ENCODE measurements at places on chromosomes 1 and 21. TPM values are rescaled to one million over a fixed set of nuclear protein-coding genes. Genes with fewer than 3 reads are reported as not detected.

WNT9A gene
- polyA plus RNA-seq, result 1.6 TPM

TSSK3 gene
- polyA plus RNA-seq, result 9.6 TPM

CD1D gene
- 4.7 TPM for polyA plus RNA-seq

FCER1A gene
- 0.47 TPM for polyA plus RNA-seq

Measured in renal pelvis (tissue), 12 donors.